ENCODE measurements at places on chromosomes 3 and 15.

- no peak for DNase-seq
These were observed 53.5 kb downstream of the WWTR1 start for GRCh38 chr3:149604125-149604875.

- DNase-seq = no peak
These were observed 168.7 kb downstream of the CHL1 start for GRCh38 chr3:365268-365667.

DNA sequence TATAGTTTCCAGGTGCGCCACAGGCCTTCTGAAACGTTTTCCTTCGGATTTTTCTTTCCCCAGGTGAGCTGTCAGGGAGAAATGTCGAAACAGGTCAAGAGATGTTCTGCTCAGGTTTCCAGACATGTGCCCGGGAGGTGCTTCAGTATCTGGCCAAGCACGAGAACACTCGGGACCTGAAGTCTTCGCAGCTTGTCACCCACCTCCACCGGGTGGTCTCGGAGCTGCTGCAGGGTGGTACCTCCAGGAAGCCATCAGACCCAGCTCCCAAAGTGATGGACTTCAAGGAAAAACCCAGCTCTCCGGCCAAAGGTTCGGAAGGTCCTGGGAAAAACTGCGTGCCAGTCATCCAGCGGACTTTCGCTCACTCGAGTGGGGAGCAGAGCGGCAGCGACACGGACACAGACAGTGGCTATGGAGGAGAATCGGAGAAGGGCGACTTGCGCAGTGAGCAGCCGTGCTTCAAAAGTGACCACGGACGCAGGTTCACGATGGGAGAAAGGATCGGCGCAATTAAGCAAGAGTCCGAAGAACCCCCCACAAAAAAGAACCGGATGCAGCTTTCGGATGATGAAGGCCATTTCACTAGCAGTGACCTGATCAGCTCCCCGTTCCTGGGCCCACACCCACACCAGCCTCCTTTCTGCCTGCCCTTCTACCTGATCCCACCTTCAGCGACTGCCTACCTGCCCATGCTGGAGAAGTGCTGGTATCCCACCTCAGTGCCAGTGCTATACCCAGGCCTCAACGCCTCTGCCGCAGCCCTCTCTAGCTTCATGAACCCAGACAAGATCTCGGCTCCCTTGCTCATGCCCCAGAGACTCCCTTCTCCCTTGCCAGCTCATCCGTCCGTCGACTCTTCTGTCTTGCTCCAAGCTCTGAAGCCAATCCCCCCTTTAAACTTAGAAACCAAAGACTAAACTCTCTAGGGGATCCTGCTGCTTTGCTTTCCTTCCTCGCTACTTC, 3.8 kb downstream of the BHLHE40 start:
- no peak for DNase-seq

GRCh38 chr3:155871746-155872158, 1.3 kb downstream of the GMPS start:
- DNase-seq = no peak

GRCh38 chr3:155064920-155065319, 15.2 kb upstream of the MME start:
- no peak for DNase-seq

- DNase-seq = no peak
These were observed 61.9 kb upstream of the C3orf80 start for GRCh38 chr3:160163229-160163878.

DNA sequence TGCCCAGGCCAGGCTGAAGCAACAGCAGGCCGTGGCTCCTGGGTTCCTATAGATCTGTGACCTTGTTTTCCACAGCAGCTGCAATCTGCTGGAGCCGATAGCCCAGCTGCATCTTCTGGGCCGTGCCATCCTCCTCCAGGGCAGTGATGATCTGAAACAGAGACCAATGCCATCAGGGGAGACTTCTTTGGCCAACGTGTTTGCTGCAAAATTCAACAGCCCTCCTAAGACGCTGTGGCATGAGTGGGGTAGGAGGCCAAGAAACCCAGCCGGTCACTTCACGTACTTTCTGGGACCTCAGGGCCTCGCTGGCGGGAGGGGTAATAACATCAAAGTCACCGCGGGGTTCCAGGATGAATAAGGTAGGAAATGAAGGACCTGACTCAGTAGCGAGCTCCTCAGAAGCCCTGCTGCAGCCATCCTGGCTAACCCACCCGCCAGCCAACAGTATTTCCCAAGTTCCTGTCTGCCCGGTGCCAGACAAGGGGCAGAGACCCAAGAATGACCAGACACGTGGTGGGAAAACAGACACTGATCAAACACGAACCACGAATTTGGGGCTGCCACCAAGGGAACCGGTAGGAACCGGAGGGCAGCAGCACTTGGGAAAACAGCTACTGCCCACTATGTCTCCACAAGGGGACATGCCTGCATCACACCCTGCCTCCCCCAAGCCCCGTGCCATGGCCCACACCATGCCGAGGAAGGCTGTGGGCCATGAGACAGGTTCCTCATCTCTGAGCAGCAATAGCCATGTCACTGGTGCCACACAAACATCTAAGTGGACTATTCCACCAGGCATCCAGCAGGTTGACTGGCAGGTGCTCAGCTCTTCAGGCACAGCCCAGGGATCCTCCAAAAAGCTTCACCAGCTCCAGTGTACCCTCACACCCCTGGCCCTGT, 25.2 kb downstream of the PLXNB1 start:
- DNase-seq = peak; percentile 6

- DNase-seq = no peak
These were observed 133.7 kb downstream of the FILIP1L start for GRCh38 chr3:99980606-99981005.

- DNase-seq = no peak
These were observed 133.6 kb downstream of the P2RY1 start for GRCh38 chr3:152968388-152969024.

DNA sequence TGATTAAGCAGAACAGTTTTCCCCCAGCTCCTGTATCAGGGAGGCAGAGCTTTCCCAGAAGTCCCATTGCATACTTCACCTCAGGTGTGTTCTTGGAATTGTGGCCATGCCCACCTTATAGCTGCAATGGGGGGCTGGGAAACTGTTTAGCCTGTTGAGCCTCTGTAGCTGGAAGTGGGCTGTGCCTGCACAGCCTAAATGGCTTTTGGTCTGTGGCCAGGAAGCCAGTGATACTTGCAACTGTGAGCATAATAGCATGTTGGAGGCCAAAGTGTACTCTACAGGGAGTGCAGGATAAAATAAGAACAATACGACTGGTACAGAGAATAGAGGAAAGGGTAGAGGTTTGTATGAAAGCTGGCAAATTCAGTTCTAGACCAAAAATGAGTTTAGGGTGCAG, 248.5 kb downstream of the PTPRG start:
- DNase-seq = peak; percentile 39

DNA sequence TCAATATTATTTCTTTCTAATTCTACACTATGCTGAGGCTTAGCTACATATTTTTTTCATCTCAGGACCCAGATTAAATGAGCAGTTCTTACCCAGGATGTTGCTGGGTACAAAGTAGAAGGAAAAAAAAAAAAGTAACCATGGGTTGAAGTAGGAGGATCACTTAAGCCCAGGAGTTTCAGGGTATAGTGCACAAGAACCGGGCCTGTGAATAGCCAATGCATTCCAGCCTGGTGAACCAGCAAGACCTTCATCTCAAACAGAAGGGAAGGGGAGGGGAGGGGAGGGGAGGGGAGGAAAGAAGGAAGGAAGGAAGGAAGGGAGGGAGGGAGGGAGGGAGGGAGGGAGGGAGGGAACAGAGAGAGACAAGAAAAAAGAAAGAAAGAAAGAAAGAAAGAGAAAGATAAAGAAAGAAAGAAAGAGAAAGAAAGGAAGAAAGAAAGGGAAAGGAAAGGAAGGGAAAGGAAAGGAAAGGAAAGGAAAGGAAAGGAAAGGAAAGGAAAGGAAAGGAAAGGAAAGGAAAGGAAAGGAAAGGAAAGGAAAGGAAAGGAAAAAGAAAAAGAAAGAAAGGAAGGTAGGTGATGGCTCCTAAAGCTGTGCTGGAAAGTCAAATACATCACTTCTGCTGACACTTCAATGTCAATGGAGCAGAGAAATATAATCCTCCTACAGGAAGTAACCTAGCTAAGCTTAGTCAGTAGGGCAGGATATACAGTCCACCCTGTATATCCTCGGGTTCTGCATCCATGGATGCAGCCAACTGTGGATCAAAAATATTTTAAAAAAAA, 206.8 kb upstream of the TGFBR2 start:
- no peak for DNase-seq

DNA sequence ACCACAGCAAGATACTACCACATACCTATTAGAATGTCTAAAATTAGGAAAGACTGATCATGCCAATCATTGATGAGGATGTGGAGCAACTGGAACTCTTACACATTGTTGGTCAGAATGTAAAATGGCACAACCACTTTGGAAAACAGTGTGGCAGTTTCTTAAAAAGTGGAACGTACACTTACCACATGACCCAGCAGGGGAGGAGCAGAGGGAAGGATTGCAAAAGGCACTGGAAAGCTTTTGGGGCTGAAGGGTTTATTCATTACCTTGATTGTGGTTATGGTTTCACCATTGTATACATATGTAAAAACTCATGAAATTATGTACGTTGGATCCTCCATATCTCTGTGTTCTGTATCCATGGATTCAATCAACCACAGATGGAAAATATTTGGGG, 3.3 kb upstream of the EHD4 start:
- no peak for DNase-seq

DNA sequence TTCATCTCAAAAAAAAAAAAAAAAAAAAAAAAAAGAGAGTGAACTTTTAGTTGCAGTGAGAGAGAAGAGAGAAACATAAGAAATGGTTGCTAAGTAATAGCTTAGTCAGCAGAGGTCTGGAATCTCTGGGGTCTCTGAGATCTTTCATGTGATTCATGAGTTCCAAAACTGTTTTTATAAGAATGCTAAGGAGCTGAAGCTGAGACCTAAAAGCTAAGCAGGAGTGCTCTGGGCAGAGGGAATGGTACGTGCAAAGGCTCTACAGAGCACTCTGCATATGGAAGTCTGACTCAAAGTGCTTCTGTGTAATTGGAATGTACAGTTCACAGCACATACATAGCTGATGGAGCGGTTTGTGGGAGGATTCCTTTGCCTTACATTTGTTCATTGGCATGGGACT, 66.3 kb upstream of the LRIG1 start:
- no peak for DNase-seq

DNA sequence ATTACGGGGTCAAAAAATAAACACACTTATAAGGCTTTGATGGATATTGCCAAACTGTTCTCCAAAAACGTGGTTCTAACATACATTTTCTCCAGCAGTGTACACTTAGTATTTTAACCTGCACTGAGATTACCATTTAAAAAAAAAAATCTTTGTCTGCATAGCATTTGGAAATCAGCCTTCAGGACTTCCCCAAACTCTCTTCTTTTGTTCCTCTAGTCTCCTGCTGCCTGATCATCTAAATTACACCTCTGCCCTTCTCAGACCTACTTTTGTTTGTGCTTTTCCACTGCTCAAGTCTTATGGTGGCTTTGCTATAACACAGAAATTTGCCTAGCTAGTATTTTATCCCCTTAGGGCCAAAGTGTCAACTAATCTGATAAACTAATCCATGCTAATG, 3.8 kb downstream of the NCEH1 start:
- no peak for DNase-seq

- DNase-seq = no peak
These were observed 648.5 kb downstream of the NR2F2 start for GRCh38 chr15:96978937-96979473.

- no peak for DNase-seq
These were observed 78.1 kb downstream of the LRRFIP2 start for GRCh38 chr3:37096288-37096687.

- DNase-seq = no peak
These were observed 112.0 kb upstream of the SLC7A14 start for GRCh38 chr3:170697908-170698307.

GRCh38 chr15:38535491-38536200, 29.0 kb downstream of the RASGRP1 start:
- DNase-seq = no peak

GRCh38 chr3:197495999-197496745, 59.6 kb downstream of the BDH1 start:
- DNase-seq = no peak

GRCh38 chr3:149592758-149593240, 65.0 kb downstream of the WWTR1 start:
- no peak for DNase-seq

- DNase-seq = no peak
These were observed 1.5 kb downstream of the GPR87 start for GRCh38 chr3:151315136-151315535.

- DNase-seq = no peak
These were observed 24.4 kb downstream of the MAGEF1 start for GRCh38 chr3:184687363-184688015.

DNA sequence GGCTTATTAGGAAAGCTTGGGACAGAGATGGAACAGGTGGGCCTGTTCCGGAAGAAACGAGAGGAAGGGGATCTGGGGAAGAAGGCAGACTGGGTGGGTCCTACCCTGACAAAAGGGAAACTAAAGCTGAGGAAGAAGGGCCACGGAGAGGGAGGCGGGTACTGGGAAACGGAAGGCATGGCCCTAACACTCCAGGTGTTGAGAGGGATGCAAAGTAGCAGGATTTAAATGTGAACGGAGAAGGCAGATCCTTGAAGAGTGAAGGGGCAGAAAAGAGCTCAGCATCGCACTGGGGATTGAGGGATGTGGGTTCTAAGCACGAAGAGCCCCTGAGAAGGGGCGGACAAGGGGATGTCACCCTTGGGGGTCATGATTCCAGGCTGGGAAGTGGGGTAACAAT, 735 bp downstream of the STIMATE start:
- peak; percentile 22 for DNase-seq

GRCh38 chr3:125150525-125151441, 61.8 kb downstream of the SLC12A8 start:
- peak; percentile 54 for DNase-seq

- DNase-seq = no peak
These were observed 96.9 kb upstream of the ATP2B2 start for GRCh38 chr3:10602271-10602670.

DNA sequence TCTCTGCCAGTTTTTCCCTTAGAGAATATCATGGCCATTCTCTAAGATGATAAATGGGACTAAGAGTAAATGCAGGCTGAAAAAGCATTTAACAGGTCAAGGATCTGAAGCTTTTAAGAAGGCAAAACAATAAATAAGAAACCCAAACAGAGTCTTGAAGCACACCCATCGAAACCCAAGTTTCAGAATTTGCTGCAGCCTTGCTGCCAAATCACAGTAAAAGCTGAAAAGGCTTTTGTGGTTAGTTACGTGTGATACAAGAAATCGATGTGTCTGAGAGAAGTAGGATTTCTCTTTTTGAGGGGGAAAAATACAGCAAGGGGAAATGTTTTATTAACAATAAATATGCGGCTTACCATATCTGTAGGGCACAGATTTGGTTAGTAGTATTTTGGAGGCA, 92.0 kb downstream of the IGF1R start:
- no peak for DNase-seq

DNA sequence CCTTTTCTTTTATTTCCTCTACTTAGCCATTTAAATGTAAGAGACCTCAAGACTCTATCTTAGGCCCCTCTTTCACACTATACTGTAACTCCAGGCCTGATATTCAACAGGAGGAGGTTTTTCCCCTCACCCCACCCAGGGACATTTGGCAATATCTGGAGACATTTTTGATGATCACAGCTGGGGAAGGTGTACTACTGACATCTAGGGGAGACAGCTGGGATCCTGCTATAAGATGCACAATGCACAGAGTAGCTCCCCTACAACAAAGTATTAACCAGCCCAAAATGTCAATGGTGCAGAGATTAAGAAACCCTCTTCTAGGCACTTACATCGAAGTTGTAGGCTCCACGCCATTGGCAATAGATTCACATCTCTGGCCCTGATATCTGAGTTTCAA, 517.5 kb upstream of the UBE2E2 start:
- DNase-seq = no peak

All from HAP-1 (cell line).